ENCODE measurements at places on chromosomes 5 and 9.

DNA sequence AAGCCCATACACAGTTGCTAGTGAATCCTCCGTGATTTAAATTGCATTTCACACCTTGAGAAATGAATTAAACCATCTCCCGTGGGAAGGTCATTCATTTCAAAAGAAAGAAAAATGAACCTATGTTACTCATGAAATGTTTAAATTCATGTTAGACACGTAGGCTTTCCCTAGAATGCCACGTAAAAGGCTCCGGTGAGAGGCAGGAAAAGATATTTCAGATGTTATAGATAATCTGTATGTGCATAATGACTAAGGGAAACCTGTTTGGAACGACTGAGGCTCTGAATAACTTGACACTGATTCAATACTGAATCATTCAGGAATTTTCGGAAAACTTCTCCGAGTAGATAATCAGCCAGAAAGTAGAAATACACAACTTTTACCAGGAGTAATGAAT lies 134.3 kb upstream of the ICE1 start:
- DNase-seq: no peak

DNA sequence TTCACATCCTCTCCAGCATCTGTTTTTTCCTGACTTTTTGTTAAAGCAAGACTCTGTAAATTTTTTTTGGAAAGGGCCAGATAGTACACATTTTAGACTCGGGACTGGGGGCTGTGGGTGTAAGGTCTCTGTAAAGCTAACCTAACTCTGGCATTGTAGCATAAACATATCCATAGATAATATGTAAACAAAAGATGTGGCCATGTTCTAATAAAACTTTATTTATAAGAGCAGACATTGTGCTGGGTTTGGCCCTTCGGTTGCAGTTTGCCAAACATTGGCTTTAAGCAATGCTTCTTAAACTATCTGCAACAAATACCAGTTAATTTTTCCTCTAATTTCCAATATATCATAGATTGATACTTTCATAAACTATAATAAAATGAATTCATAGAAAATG lies 605.2 kb downstream of the EBF1 start:
- DNase-seq: no peak

GRCh38 chr5:8864053-8864452 lies 681.8 kb downstream of the SEMA5A start:
- DNase-seq: peak; percentile 2

DNA sequence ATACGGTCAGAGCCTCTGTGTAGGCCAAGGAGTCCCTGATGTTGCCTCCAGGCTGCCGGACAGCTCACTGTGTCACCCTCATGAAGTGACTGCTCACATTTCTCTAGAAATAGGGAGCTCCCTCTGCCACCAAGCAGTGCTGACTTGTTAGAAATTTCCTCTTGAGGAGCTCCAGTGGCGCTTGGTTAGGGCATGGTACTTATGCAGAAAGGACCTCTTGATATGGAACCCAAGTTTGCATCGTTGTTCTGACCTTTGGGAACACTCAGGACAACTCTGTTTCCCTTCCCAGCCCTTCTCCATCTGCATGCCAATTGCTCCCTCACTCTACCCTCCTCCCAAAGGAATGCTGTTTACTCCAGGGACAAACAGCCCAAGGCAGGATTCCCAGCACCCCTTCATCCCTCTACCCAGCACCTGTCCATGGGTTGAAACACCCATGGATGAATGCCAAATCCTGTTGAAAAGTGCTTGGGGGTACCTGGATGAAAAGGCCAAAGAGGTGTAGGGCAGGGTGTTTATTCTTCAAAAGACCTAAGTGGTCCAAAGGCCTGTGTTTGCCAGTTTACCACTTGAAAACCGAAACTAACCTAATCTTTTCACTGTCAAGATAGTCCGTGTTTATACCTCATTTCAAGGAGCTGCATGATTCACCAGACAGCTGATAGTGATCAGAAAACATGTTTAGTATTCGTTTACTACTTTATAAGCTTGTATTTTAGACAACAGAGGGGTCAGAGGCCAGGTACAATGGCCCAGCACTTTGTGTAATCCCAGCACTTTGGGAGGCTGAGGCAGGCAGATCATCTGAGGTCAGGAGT lies 51.1 kb downstream of the KLF4 start:
- no peak for DNase-seq

DNA sequence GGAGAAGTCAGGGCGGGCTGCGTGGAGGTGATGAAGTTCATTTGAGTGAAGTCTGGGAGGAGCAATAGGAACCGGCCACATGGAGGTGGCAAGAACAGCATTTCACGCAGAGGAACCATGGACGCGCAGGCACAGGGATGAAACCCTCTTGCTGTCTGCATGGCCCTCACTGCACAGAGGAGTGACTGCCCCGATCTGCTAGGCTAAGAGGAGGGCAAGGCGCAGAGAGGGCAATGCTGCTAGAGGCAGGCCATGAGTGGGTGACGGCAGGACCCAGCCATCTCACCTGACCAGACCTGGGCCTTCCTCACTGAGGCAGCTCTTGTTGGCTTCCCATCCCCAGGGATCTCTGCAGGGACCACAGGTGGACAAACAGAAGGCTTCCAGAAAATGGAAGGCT lies 90.3 kb downstream of the BARX1 start:
- no peak for DNase-seq

GRCh38 chr9:6973762-6974161 lies 216.0 kb downstream of the KDM4C start:
- peak; percentile 7 for DNase-seq

GRCh38 chr9:22307013-22307711 lies 139.5 kb upstream of the DMRTA1 start:
- DNase-seq: peak; percentile 28

All from activated CD8-positive, alpha-beta T cell treated with anti-CD3 and anti-CD28 coated beads for 36 hours (primary cell).